ENCODE measurements at places on chromosomes 3 and 15.

DNA sequence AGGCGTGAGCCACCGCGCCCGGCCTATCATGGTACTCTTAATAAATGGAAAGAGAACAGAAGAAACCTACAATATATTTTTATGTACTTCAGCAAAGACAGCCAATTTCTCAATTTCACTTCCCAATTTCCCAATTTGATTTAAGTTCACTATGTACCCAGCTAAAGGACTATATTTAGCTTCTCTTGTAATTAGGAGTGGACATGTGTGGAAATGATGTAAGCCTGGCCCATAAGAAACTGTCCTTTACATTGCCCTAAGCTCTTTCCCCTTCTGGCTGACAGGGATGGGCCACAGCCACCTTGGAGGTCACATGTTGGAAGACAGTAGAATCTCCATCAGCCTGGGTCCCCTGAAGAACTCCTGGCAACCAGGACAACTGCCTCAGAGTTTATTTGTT is 6.2 kb downstream of the TMEM39A start:
- no peak for DNase-seq

GRCh38 chr3:135966271-135966961 is 888 bp downstream of the PPP2R3A start:
- DNase-seq: no peak

GRCh38 chr15:48467801-48468200 is 136.6 kb downstream of the DUT start:
- no peak for DNase-seq

DNA sequence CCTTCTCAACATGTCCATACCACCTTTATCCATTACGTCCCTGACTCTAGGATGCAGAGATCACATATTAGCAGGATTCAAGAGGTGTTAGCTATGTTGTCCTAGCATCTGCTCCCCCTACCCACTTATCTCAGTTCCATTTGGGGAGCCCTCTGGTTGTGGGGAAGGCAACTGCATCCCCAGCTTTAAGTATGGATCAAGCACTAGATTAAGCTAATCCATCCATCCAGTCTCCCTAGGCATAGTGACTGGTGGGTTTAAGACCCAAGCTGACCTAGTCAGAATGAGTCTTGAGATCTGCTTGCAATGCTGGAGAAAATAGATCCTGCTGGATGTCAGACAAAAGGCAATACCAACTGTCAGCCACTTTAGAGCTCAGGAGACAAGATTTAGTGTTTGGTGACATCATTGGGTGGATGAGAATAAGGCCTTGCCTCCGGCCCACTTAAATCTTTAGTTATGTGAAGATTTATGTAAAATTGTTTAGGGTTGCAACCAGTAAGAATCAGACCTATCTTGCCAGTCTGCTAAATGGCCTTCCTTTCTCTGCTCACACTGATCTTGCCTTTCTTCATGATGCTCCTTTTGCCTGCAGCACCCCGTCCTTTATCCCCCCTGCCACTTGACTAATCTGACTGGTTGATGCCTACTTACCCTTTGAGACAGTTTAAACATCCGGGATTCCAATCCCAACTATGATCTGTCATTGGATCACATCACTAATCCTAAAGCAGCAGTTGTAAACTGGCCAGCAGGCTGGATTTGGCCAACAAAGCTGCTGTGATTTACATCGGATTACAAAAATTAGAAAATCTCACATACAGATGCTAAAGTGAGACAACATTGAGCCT is 2.1 kb upstream of the ISY1 start:
- no peak for DNase-seq

- DNase-seq: peak; percentile 33
Measured at GRCh38 chr15:49238342-49238741, 68.3 kb downstream of the GALK2 start.

GRCh38 chr3:190534986-190535385 is 21.1 kb downstream of the IL1RAP start:
- DNase-seq: no peak

GRCh38 chr3:134998158-134998557 is 203.1 kb downstream of the EPHB1 start:
- DNase-seq: no peak

- peak; percentile 87 for DNase-seq
Measured at GRCh38 chr3:190183121-190183520, 62.4 kb upstream of the P3H2 start.

GRCh38 chr3:134066651-134067530 is 37.2 kb upstream of the SLCO2A1 start:
- DNase-seq: no peak

DNA sequence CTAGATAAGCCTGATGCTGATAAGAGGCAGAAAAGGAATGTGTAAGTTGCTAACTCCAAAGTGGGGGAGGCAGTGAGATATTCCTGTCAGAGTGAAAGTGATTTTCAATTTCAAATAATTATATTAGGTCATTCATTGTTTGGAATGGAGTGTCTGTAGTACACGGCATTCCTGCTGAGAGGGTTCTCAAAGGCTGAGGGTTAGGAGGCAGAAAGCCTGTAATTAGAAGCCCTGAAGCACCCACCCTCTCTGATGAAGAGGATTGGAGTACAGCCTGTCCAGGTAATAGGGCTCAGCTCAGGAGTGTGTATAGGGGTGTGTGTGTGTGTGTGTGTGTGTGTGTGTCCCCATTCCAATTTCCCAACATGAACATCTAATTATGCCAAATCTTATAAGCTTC is 486.8 kb downstream of the MAGI1 start:
- no peak for DNase-seq

Data from AG08395 (cell line).